ENCODE measurements at places on chromosomes 7 and 10.

DNA sequence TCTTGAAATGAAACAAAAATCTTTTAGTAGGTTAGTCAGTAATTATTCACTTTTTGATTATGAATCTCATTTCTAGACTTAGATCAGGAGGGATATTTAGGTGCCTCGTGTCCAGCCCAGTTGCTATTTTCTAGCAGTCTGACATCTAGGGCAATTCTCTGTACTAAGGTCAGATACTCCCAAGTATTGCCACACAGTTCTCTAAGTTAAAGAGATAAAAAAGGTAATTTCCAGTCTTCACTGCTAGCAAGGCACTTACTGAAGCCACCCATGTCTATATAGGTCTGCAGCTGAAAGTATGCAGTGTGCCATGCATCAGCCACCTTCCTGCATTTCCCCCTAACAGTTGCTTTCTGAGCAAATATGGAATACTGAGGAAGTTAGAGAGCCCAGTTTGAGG lies 83.4 kb downstream of the PON1 start:
- DNase-seq: no peak

DNA sequence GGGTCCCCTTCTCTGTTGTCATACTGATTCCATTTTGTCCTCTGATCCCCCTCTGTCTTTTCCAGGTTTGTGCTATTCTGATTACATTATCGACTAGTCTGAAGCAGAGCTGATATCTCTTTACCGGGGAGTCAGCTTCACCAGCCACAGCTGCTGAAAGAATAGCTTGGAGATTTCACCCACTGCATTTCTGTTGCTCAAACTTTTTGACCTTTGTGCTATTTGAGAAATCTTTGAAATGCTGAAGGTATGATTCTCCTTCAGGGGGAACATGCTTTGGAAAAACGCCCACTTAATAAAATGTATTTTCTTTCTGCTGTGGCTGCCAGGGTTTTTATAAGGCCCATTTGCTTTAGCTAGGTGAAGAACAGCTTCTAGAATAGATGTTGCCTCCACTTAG lies 197.8 kb upstream of the TCF7L2 start:
- no peak for DNase-seq

- peak; percentile 30 for DNase-seq
Observed at GRCh38 chr7:83271212-83272099, 108.8 kb upstream of the PCLO start.

DNA sequence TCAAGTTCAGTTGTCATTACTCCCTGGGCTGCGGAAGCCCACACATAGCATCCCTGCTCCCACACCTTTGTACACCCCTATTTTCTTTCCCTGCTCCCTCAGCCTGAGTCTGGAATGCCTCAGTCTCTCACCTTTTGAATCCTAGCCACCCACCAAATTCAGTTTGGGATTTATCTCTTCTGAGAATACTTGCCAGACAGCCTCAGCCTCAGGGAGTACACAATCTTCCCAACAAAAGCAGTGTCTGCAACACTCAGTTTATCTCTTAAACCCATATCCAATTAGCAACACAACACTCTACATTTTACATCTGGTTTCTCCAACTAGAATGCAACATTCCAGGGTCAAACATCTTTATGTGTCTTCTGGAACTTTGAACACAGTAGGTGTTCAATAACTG lies 190.2 kb downstream of the GPAM start:
- DNase-seq: no peak

DNA sequence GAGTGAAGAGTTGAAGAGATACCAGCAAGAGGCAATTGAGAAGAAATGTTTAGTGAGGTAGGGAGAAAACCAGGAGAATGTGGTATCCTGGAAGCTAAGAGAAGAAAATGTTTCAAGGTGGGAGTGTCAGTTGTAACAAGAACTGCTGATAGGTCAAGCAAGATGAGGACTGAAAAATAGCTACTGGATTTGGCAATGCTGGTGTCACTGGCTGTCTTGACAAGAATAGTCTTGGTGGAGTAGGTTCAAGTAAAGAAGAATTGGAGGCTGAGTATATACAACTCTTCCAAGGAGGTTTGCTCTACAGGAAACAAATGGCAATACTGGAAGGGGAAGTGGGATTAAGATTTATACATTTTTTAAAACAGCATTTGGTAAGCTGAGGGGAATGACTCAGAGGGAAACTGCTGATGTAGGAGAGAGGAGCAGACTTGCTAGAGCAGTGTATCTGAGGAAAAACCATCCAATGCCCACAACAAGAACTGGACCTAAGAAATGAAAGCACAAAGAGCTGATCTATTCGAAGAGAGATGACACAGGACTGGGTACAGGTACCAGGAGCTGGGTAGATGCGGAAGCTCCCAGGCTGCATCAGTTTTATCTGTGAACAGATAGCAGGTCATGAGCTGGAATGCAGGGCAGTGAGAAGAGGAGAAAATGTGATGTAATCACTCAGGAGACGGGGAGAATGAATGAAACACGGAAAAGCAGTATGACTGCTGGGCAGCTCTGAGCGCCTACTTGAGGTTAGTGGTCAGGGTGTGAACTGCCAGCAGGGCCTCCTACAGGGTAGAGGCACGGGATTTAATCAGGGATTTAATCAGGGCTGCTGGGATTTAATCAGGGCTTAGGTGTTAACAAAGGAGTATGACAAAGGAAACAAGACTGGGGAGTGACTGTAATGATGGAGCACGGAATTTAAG lies 34.5 kb downstream of the FAM25A start:
- DNase-seq: no peak

Measured in SHP77 (cell line).